Kidney glomerular epithelial cell (primary cell): ENCODE measurements at places on chromosomes 2 and 18.

DNA sequence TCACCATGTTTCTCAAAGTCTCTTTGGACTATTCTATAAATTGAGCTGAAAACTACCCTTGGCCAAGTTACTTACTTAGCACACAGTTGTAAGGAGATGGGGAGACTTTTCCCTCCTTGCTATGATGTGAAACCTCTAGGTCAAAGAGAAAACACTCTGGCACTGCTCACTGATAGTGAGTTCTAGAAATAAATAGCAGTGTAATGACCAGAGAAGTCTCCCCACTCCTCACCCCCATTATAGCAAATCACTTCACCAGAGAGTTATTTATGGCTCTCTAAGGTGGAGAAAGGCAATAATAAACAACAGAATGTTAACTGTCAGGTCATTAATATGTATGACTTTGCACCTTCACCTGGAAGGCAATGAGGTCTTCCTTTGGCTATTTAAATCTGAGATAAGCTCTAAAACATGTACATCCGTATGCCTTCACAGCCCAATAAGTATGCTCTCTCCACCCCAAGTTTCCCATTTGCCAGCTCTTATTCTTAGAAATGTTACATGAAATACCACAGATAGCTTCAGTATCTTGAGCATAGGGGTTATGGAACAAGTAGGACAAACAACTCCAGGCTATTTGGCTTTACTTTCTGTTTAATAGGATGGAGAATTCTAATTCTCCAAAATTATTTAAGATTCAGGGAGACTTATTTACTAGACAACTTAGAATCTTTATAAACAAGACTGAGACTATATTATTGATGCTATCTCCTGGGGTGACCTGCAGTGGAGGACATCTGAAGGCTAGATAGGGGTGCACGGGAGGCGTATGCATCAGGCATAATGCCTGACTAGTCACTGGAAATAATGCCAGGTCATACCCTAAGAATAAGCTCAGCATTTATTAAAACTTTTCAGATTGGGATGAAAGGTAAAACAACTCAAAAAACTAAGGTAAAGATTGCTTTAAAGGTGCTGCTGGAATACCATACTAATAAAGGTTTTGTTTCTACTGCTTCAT, 65.3 kb upstream of the DTNB start:
- no peak for DNase-seq

GRCh38 chr2:31268344-31268743, 34.4 kb downstream of the EHD3 start:
- no peak for DNase-seq

- no peak for DNase-seq
Observed at GRCh38 chr2:134337631-134338030, 83.8 kb downstream of the MGAT5 start.

DNA sequence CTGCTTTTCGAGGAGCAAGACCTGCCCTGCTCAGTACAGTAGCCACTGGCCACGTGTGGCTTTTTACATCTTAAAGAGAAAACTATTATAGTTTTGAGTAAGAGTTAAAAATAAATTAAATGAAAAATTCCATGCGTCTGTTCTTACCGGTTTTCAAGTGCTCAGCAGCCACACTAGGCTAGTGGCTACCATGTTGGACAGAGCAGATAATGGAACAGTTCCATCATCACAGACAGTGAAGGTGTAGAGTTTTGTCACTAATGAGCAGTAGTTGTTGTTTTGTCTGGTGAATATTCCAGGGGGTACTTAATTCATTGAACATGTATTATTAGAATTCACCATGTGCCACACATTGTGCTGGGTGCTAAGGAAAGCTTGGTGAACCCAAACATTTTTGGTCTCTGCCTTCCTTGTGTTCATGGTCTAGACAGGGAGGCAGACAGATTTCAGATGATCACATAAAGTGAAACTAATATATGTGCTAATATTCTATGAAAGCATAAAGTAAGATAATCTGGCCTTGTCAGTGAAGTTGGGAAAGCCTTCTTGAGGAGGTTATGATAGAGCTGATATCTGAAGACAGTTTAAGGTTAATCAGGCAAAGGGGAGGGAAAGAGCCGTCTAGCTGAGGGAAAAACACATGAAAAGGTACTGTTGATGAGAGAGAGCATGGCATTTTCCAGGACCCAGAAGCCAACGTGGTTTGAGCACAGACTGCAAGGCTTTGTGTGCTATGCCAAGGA, 1.4 kb downstream of the ALMS1 start:
- no peak for DNase-seq

DNA sequence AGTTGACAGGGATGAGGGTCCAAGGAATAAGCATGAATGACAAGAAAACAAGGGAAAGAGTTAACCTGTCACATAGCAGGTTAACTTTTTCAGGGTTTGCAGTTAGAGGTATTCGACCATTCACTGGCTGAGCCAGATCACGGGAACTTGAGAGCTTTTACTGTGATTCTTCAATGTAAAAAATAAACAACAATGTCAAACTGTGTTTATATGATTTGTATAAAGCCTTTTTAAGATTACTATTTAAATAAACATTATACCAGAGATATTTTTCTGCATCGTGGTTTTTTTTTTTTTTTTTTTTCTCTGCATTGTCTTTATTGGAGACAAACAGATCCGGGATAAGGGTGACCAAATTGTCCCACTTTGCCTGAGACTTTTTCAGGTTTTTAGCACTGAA, 115.6 kb downstream of the NRP2 start:
- DNase-seq: no peak

DNA sequence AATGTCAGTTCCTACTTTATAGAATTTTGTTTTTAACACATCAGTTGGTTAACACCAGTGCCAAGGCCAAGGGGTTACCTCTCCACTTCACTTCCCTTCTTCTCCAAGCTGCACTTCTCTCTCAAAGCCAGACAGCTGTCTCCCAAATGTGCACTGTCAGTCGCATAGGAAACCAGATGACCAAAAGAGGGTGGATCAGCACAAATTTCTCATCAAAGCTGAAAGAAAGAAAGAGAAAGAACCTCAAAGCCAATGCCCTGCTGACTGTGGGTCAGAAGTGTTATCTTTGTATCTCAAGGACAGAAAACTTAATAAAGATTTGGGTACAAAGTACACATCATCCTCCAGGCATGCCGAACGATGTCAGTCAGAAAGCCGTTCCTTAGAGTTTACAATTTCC, 32.2 kb downstream of the SPATS2L start:
- DNase-seq: no peak

DNA sequence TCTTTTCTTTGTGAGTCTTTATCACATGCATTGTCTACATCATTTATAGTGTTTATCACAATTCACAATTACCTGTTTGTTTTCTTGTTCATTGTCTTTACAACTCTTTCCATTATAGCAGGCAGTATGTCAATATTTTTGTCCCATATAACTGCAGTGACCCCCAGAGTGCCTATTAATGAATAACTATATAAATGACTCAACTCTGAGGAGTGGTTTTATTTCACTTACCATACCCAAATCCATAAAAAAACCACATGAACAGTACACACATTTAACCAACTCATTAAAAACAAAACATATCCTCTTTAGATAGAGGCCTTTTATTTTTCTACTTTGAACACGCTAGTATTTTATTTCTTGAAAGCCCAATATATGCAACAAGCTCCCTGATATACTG, 1419.1 kb upstream of the NXPH2 start:
- no peak for DNase-seq

GRCh38 chr2:5742126-5742525, 49.9 kb downstream of the SOX11 start:
- DNase-seq: no peak

DNA sequence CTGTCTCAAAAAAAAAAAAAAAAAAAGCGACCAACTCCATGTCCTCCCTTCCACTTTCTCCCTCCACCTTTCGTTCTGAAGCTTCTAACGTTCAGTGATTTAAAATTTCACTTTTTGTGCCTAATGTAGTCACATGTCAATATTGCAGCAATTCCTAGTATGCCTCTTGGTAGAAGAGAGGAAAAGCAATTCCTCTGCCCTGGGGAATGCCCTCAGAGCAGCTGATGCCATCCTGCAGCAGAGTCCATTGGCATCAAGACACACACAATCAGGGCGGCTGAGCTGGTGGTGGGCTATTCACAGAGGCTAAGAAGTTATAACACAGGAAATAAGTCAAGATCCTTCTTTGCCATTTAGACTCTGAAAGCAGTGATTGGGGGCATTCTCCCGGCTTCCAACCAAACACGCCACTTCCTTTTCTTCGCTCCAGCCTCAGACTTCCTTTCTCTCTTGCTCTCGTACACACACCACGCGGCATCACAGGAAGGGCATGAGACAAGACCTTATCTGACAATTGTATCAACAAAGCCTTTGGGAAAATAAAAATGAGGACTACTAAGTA, 71.9 kb downstream of the MOGAT1 start:
- DNase-seq: no peak

DNA sequence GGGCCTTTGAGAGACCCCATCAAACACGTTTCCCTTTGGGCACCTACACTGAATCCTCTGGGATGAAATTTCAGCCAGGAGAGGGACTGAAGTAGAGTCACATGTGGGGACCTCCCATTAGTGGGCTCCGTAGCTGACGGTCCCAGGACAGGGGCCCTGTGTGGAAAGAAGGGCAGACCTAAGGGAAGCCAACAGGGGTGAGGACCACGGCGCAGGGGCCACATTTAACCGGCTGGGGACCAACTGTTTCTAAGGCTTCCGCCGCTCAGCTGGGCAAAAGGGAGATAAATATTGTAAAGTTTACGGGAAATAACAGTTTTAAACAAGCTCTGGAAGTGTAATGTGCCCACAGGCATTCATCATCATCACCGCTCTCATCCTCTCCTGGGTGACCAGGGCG, 42.7 kb downstream of the RRM2 start:
- no peak for DNase-seq

- DNase-seq: no peak
Observed at GRCh38 chr18:74518456-74519295, 15.6 kb upstream of the CNDP1 start.

GRCh38 chr2:29520001-29520400, 401.4 kb downstream of the ALK start:
- no peak for DNase-seq

DNA sequence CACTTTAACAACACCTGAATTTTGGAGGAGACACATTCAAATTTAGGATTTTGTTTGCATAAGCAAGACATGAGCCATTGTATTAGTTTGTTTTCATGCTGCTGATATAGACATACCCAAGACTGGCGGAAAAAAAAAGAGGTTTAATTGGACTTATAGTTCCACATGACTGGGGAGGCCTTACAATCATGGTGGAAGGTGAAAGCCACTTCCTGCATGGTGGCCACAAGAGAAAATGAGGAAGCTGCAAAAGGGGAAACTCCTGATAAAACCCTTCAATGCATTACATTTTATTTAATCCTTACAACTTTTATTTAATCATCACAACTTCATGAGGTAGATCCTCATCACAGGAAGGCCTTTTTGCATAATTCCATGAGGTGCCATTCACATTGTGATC, 242.0 kb upstream of the STON1 start:
- DNase-seq: no peak

DNA sequence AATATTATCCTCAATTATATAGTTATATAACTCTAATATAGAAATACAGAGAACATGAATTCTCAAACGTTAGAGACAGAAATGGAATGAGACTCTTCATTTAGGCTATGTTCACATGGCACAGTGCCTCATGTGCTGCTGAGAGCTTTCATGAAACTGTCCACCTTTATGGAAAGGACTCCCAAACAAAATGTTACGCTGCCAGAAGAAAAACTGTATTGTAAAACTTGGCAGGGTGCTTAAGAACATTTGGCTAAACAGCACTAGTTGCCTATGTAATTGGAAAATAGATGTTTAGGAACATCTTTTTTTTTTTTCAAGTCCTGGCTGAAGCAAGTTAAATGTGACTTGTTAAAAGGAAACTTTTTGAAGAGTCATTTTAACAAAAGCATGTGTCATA, 396.0 kb downstream of the ERBB4 start:
- DNase-seq: no peak

DNA sequence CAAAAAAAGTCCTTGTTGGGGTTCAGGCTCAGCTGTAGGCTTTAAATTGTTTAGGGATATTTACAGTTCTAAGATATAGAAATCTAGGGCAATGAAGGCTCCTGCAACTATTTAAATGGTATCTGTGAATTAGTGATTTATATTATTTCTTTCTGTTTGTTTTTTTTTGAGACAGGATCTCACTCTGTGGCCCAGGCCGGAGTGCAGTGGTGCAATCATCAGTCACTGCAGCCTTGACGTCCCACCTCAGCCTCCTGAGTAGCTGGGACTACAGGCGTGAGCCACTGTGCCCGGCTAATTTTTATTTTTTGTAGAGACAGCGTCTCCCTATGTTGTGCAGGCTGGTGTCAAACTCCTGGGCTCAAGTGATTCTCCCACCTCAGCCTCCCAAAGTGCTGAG, 32.3 kb upstream of the NDUFV2 start:
- no peak for DNase-seq

GRCh38 chr2:118065015-118065706, 23.1 kb upstream of the INSIG2 start:
- no peak for DNase-seq

- no peak for DNase-seq
Observed at GRCh38 chr2:63047321-63048279, 3.0 kb upstream of the OTX1 start.

- DNase-seq: no peak
Observed at GRCh38 chr2:236936446-236936940, 149.2 kb upstream of the COPS8 start.

DNA sequence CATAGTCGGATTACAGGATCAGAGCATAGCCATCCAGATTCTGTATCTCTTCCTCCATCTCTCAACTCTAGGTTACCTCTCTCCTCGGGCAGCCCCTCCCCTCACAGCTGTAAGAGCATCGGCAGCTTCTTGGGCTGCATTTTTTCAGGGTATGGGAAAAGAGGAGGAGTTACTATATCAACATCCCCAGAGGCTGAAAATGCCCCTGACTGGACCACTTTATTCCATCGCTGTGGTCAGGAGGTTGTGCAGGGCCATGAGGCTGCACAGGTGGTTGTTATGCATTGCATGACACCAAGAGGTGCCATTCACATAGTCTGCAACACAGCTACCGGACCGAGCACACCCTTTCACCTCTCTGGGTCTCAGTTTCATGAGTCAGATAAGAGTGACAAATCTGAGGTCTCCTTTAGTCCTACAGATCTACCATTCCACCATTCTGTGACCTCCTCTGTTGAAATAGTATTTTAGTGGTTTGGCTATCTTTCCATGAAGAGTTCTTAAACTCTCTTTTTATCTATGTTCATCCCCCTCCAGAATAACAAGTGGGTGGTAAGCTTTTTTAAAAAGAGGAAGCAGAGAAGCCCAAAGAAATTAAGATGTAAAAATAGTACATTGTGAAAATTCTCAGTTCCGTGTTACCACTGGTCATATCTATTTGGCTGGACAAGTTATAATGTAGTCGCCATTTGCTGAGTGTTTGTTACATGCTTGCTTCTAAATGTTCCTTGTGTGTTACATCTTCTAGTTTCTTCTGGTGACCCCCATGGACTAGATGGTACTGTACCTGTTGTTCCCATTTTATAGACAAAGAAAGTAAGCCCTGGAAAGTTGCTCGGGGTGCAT, 56.6 kb upstream of the SLC1A4 start:
- no peak for DNase-seq

GRCh38 chr2:84838434-84839145, 42.3 kb downstream of the TRABD2A start:
- no peak for DNase-seq
